Subcutaneous preadipocyte (primary cell): ENCODE measurements at places on chromosomes 13 and 19. TPM values are rescaled to one million over a fixed set of nuclear protein-coding genes. Genes with fewer than 3 reads are reported as not detected.

The ZNF574 gene
- total RNA-seq = 16.2 and 24.2 TPM in 2 replicates

The CYP2A7 gene
- total RNA-seq = not detected in 2 replicates

The ERICH6B gene
- total RNA-seq = not detected in 2 replicates

The ZSWIM4 gene
- 1.5 and 3.5 TPM in 2 replicates for total RNA-seq

The MAP3K10 gene
- 4.8 and 9.0 TPM in 2 replicates for total RNA-seq

The RETN gene
- not detected in 2 replicates for total RNA-seq

The CLEC4M gene
- not detected in 2 replicates for total RNA-seq

The HIF3A gene
- total RNA-seq = 10.8 and 22.0 TPM in 2 replicates

The GPR4 gene
- under 0.01 TPM in 1 of 2 replicates, not detected in the other for total RNA-seq

The KLK2 gene
- total RNA-seq = 0.37 TPM in 1 of 2 replicates, not detected in the other

The OR7A5 gene
- not detected in 2 replicates for total RNA-seq

The PABPC3 gene
- under 0.01 TPM in 2 replicates for total RNA-seq

The S1PR5 gene
- 0.20 and 0.37 TPM in 2 replicates for total RNA-seq

The C19orf85 gene
- total RNA-seq = not detected in 2 replicates

The C1QTNF9 gene
- not detected in 2 replicates for total RNA-seq

The WDR18 gene
- total RNA-seq = 68.0 and 80.9 TPM in 2 replicates

The CABP5 gene
- total RNA-seq = not detected in 2 replicates
